ENCODE measurements at places on chromosomes 12 and 14.

- DNase-seq, result no peak
These were observed 8.2 kb downstream of the TAS2R19 start for GRCh38 chr12:11014234-11014633.

- no peak for DNase-seq
These were observed 435.8 kb downstream of the NRXN3 start for GRCh38 chr14:78605897-78606500.

DNA sequence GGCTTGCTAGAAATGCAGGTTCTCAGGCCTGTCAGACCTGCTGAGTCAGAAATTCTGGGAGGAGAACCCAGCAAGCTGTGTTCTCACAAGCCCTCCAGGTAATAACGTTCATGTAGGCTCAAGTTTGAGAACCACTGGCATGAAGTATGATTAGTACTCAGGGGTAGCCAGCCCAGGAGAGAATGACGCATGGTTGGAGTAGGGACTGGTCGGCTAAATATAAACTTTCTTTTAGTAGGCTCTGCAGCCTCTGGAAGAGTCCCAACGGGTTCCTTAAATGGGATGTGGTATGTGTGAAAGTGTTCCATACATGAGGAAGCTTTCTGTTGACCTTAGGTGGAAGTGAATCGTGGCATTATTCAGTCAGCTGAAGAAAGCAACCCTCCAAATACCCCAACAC, 209.3 kb downstream of the SLC41A2 start:
- DNase-seq, result no peak

DNA sequence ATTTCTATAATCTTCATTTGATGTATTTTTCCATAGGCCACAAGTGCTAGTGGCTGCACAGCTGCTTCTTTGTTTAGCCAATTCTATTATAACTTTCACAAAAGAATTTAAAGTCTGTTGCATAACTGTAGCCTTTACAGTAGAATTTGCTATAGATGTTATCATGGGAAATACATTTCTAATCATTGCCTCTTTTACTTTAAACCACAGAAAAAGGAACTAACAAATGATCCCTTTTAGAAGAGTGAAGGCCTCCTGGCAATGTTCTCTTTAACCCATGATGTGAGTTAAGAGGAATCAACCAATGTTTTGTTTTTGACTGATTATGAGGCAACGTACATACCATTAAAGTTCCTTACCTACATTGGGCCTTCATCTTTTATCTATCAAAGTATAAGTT, 68.8 kb downstream of the RPL10L start:
- no peak for DNase-seq

GRCh38 chr12:6784296-6784695, 5.0 kb upstream of the CD4 start:
- no peak for DNase-seq

GRCh38 chr12:45572114-45572513, 157.4 kb upstream of the ARID2 start:
- DNase-seq, result no peak

DNA sequence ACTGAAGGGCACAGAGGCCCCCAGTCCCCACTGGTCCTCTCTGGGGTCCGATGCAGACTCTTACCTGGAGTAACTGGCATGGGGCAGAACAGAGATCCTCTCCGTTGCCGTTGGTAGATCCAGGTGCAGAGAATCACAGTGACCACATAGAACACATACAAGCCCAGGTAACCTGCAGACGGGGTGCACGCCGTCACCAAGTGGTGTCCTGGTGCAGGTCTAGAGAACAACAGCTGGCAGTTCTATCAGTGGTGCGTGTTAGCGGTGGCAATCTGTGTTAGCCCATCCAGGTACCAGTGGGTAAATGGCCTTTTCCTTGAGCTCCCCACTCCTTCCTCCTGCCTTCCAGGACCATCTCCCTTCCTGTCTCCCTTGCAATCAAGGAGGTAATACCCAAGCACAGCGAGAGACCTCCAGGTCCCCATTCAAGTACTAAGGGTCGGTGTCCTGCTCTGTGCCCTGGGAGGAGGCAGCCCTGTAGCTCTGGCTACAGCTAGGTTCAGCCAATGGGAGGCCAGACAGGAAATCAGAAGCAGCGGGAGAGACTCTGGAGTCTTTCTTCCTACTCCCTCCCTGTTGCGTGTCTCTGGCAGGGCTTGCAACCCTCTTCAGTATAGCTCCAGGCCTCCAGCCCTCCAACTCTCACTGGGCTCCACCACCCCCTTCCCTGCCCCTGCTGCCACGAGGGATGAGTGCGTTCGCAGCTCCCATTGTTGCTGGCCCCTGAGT, 15.8 kb downstream of the SLC8B1 start:
- DNase-seq, result no peak

GRCh38 chr14:61749264-61749663, 13.0 kb upstream of the SNAPC1 start:
- no peak for DNase-seq

DNA sequence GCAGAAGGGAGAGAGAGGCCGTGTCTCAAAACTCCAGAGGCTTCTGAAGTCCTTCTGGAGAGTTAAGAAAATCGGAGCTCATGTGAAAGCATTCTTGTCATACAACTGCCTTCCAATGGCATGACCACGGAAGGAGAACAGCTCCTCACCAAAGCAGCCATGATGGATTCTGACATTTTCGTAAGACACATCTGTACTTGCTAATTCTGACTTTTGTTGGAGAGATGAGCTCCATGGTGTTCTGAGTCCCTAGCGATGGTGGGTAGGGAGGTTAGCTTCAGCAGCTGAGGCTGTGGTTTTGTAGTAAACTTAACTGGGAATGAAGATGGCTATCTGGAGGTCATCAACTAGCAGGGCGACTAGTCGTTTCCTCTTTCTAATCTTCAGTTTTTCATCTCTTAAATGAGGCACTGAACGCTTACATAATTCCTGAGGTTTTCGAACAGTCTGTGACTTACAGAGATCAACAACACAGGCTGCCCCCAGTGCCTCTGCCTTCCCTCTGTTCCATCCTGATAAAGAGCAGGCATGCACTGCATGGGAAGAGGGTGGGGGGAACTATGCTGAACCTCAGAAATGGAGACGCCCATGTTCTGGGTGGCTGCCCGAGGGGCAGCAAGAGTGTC, 28.6 kb upstream of the DICER1 start:
- DNase-seq, result no peak

DNA sequence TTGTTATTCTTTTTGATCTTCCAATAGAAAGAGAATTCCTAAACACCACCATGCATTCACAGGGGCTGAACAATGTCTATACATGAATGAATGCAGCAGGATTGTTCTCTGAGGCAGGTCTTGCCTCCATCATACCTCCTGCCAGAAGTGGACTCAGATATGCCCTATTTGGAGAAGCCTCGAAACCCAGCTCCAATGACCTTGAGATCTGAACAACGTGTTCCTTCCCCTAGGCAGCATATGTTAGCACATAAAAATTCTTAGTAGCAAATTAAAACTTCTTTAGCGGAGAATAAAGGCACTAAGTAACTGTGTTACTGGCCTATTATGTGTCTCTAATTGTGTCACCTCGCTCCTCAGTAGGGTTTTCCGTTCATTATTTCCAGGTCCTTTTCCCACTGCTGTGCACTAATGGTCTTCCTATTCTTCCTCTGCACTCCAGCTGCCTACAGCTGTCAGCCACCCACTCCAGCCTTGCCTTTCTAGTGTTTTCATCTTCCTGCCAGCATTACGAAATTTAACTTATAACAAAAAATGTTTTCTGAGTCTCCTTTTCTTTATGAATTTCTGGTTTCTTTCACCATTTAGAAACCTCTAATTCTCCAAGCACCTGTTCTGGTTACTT, 62.6 kb upstream of the IGF1 start:
- DNase-seq, result no peak

GRCh38 chr12:84638811-84639368, 273.7 kb downstream of the SLC6A15 start:
- DNase-seq, result no peak

DNA sequence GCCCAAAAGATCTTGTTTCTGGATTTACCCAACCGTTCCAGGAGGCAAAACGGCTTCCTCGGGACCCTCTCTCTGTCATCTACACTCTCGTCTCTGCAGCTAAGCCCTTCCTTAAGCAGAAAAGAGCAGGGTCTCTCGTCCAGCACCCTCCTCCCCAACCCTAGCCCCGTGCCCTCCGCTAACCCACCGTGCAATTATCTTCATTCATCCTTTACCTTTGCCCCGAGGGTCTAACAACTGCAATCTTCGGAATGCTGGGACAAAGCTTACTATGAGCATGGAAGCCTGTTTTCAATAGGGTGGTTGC, 276 bp upstream of the BMAL2 start:
- no peak for DNase-seq

GRCh38 chr12:111532751-111533150, 66.4 kb downstream of the ATXN2 start:
- DNase-seq, result no peak

- DNase-seq, result no peak
These were observed 101.2 kb downstream of the EEA1 start for GRCh38 chr12:92827836-92828431.

- no peak for DNase-seq
These were observed 544.0 kb downstream of the CCER1 start for GRCh38 chr12:90410962-90411361.

GRCh38 chr12:41409628-41410027, 221.5 kb downstream of the PDZRN4 start:
- DNase-seq, result no peak

DNA sequence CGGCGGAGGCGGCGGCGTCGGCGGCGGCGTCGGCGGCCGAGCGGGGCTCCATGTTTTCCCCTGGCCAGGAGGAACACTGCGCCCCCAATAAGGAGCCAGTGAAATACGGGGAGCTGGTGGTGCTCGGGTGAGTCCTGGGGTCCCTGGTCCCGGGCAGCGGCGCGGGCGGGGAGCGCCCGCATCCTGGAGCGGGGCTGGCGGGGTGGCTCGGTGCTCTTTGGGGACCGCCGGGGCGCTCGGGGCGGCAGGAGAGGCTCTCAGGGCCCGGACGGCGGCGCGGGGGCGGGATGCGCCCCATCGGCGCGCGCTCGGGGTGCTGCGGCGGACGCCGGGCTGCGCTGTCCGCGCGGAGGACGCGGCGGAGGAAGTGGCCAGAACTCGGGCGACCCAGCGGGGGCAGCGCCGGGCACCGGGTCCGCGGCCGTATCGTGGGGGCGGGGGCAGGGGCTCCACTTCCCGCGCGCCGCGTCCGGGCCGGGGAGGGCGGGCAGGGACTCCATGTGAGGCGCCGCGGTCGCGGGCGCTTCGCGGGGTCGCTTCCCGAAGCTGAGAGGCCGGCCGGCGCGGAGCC, 485 bp downstream of the PELI2 start:
- DNase-seq, result no peak

GRCh38 chr14:73757381-73757780, 43.2 kb upstream of the PNMA1 start:
- DNase-seq, result no peak

DNA sequence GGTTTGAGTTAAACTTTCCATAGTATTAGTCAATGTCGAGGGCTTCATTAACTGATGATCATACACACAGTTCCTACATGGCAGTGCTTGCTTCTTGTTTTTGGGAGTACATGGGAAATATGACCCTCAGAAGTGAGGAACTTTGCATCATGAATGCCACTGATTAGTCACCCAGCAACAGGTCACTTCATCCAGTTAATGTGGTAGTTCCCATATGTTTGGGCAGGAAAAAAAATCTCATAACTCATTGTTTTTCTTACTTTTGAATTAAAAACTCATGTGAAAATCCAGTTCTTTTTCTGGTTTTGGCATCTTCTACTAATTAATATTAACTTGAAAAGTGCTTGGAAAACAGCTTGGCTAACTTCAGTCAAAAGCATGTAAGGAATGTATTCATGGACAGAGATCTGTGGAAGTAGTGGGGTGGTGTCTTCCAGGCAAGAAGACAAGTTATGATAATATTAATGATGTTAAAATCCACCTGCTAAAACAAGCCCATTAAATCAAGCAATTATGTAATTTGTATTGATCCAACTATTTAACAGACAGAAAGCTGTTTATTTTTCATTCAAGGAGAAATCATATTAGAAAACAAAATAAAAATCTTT, 309.1 kb upstream of the NAV3 start:
- DNase-seq, result no peak

GRCh38 chr14:96514694-96515093, 12.5 kb downstream of the PAPOLA start:
- no peak for DNase-seq

GRCh38 chr14:36672095-36672494, 10.4 kb downstream of the PAX9 start:
- DNase-seq, result no peak

DNA sequence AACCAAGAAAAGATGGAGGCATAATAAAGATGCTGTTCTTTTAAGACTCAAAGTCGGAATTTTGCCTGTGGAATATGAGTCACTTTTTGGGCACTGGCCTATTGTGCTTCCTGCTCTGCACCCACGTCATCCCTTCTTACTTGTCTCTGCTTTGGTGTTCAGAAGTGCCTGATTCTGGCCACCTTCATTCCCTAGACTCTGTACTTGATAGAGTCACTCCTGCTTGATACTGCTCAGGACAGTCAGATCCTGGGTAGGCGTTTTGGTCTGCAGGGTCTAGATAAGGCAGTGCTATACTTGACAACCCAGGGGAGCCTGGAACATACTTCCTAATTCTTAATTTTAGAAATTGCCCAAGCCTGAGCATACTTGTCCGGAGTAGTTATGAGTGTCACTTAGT, 1.9 kb downstream of the LRRK2 start:
- no peak for DNase-seq

GRCh38 chr14:101408077-101408831, 153.0 kb upstream of the DIO3 start:
- DNase-seq, result no peak

DNA sequence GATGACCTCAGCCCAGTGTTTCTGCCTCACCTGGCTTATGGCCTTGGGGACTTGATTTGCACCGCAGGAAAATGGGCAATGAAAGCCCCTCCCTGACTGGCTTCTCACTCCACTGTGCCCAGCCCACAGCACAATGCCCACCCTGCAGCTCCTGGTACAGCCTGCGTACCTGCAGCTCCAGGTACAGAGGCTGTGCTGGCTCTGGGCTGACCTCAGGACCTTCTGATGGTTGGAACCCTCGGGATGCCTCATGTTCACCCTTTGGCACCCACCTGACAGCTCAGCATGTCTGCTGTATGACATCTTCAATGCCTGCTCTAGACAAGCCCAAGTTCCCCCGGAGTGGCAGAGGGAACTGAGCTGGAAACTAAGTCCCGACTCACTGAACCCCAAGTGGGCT, 87.1 kb downstream of the ALG10 start:
- DNase-seq, result no peak

GRCh38 chr14:91755570-91756295, 23.8 kb upstream of the CATSPERB start:
- DNase-seq, result no peak
